ENCODE measurements at places on chromosomes 7 and 10.

- no peak for DNase-seq
Observed at GRCh38 chr7:152643979-152644559, 31.9 kb downstream of the XRCC2 start.

- DNase-seq: no peak
Observed at GRCh38 chr7:25664593-25664992, 436.3 kb upstream of the NPVF start.

DNA sequence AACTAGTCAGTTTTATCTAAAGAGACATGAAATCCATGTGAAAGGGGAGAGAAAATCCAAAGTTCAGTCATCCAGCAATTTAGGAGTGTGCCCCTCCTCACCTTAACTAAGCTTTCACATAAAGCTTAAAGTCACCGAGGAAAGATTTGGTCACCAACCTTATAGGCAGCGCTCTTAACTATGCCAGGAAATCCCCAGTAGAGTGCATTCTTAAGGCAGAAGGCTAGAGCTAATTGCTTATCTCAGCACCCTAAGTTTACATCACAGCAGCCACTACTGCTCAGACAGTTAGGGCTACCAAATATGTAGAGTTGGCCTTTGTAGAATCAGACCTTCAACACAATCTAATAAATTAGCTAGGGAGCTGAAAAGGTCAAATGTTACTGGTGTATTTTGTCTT is 47.9 kb downstream of the MTPN start:
- no peak for DNase-seq

GRCh38 chr7:105718511-105718925 is 137.2 kb upstream of the EFCAB10 start:
- DNase-seq: no peak

GRCh38 chr7:46680147-46680546 is 759.1 kb upstream of the IGFBP3 start:
- DNase-seq: no peak

DNA sequence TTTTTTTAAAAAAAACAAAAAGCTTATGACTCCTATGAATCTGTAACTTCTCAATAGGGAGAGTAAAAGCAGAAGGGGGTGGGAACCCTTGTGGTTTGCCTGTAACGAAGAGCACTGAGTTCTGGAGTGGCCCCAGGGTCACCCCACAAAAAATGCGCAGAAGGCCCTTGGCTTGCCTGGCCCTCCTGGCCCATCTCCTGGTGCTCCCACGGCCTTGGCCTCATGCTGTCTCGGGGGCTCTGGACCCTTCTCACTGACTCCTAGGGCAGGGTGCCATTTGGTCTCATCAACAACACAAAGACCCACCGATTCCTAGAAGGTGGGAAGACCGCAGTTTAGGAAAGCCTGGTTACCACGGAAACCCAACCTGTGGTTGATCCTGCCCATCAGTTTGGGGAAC is 40.8 kb downstream of the ZNF467 start:
- no peak for DNase-seq

DNA sequence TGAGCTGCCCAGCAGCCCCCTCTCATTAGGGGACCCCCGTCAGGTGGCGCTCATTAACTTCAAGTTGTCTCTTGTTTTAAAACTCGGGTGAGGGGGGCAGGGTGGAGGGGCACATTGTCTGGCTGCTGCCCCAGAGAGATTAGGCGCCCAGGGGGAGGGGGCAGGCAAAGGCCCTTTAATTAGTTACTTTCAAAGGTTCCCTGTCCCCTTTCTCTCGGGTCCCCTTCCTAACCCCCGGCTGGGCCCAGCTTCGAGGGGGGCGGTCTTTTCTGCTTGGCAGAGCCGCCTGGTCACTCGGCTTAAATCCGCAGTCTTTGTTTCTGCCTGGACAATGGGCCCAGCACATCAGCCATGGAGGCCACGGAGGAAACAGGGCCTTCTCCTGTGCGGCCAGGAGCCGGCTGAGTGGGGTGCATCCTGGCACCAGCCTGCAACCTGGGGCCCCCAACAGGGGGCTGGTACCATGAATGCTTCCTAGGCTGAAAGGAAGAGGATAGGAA is 38.9 kb upstream of the SLF2 start:
- DNase-seq: no peak

- no peak for DNase-seq
Observed at GRCh38 chr7:4042402-4043045, 639.6 kb upstream of the FOXK1 start.
